BJ (cell line): ENCODE measurements at places on chromosomes 16 and 17.
A peak's percentile ranks its signal among the peaks of the same experiment; 100 is the strongest.

- DNase-seq = no peak
These were observed 13.7 kb downstream of the FOXF1 start for GRCh38 chr16:86524029-86524428.

DNA sequence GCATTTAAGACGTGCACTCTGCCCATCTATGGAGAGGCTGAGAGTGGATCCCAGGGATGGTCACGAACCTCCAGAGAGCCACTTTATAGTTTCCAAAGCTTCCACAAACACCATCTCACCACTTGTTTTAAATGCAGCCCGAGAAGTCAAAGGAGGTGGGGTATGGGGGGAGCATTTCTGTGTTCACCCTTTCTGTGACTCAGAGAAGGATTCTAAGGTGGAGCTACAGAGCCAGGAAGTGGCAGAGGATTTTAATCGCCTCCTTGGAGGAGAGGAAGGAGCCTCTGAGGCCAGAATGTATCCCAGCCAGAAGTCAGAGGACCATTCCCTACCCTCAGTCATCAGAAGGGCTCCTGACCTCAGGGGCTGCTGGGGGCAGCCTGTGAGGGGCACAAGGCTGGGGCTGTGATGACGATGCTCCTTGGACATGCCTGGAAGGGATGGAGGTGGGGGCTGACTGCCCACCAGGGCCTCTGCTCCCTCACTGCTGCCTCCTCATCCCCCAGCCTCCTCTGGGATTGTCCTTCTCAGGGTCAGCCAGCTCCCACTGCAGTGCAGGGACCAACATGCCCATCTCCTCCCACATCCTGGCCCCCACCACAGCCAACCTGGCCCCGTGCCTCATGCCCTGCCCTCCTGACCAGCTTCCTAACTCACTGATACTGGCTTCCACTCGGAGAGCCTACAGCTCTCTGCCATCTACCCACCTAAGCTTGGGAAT lies 2.8 kb downstream of the XYLT2 start:
- DNase-seq = no peak

GRCh38 chr17:3818786-3819185 lies 17.8 kb upstream of the ITGAE start:
- DNase-seq = no peak

- DNase-seq = no peak
These were observed 3.6 kb downstream of the USP7 start for GRCh38 chr16:8959921-8960787.

GRCh38 chr16:80231888-80232287 lies 308.9 kb upstream of the DYNLRB2 start:
- peak; percentile 49 for DNase-seq

DNA sequence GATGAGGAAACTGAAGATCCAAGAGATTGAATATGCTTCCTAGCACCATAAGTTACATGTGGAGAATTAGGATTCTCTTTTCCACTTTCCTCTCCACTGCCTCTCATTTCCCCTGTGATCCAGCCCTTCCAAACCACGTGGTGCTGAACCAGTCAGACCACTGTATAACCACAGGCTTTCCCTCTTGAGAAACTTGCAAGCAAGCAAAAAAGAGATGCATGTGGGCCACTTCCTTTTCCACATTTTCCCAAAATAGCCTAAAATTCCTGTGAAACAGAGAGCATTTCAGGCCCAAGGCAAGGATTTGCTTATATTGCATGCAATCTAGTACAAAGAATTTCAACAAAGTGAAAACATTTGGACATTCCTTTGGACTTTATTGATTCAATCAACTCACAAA lies 59.3 kb upstream of the KSR1 start:
- DNase-seq = peak; percentile 80

- DNase-seq = no peak
These were observed 1.5 kb downstream of the PDF start for GRCh38 chr16:69328854-69329316.

DNA sequence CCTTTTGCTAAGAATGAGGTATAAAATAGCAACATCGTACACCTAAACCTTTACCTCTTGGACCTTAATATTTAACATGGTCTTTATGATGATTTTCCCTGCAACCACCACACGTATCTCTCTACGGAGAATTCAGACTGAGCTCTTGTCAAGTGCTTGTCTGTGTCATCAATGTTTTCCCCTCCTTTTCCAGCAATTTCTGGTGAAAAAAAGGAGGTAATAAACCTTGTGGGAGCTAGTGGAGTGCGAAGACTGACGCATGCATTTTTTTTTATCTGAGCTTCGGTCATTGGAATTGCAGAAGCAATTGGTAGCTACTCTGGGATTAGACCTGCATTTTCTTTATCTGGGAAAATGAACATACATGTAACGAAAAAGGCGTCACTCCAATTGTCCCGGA lies 527.6 kb downstream of the TMEM114 start:
- no peak for DNase-seq

DNA sequence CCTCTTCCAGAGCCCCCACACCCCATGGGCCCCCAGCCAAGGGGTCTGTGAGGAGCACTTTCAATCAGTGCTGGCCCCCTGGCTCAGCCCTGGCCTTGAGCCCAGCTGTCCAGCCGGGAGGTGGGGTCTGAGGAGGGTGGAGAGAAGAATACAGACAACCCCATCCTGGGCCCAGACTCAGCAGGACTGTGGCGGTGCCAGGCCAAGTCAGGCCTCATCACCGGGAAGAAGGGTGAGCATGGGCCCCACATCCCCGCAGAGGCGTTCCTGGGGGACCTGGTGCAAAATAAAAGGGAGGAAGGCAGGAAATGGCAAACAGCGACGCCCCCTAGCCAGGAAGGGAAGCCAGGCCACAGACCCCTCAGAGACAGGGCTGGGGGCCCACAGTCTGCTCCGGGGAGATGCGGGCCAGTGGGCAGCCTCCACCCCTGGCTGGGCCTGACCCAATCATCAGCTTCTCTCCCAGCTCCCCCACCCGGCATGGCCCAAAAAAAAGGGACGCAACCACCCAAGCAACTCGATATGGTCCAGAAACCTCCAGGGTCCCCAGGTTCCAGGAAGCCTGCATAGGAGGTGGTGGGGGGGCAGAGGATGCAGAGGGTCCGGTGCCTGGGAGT lies 20.6 kb downstream of the ZNF423 start:
- DNase-seq = no peak

GRCh38 chr16:4733747-4734062 lies 366 bp downstream of the ANKS3 start:
- no peak for DNase-seq

GRCh38 chr16:8402981-8403843 lies 187.1 kb downstream of the TMEM114 start:
- DNase-seq = no peak

- DNase-seq = no peak
These were observed at the start of gene RPL19 for GRCh38 chr17:39200070-39200879. Gene RPL19, plus strand, starts transcription at chr17:39200283. Its CDS starts 62 bp downstream, at chr17:39200345.

DNA sequence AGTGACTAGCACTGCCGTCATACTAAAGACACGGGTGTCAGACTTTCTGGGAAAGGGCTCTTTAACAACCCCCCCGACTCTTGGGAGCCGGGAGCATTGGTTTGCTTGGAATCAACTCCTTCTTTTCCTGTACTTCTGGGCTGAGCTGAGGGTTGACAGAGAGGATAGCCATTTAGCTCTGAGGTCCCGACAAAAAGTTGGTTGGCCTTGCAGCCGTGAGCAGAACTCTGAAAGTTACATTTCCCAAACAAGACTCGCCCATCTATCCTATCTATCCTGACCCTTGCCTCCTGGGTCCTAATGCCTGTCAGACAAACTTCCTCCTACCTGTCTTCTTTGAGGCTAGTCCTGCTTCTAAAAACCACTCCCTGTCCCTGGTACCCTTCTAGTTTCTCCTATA lies 460.8 kb upstream of the TOM1L1 start:
- DNase-seq = no peak

- DNase-seq = no peak
These were observed 12.2 kb upstream of the CDH5 start for GRCh38 chr16:66354034-66354909.

DNA sequence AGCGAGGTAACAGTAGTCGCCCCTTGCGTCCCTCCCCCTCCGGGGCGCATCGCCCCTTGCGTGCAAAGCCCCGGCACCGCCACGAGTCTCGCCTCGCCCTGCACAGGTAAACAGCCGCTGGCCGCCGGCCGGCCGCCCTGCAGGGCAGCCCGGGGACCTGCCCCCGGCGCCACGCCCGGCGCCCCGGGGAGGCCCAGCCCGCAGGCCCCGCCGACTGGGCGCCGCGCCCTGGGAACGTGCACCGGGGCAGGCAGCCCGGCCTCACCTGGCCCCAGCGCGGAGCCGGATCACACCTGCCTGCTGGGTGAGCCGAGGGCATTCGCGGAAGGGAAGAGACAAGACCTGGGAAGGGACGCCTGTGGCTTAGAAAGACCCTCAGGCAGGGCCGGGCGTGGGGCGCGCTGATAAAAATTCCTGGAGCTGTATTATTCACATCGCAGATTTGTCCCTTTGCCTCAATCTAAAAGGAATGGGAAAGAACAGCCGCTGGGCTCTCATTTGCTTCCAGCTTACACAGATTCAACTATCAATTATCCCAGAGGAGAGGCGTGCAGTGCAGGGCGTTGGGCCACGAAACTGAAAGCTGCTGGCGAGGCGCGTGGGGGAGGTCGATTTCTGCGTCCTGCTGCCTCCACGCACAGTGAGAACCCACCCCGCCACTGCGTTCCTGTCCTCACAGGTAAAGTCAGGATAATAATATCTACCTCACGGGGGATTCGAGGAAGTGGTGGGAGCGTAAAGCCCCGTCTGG lies 451.9 kb downstream of the SLC39A11 start:
- DNase-seq = no peak

DNA sequence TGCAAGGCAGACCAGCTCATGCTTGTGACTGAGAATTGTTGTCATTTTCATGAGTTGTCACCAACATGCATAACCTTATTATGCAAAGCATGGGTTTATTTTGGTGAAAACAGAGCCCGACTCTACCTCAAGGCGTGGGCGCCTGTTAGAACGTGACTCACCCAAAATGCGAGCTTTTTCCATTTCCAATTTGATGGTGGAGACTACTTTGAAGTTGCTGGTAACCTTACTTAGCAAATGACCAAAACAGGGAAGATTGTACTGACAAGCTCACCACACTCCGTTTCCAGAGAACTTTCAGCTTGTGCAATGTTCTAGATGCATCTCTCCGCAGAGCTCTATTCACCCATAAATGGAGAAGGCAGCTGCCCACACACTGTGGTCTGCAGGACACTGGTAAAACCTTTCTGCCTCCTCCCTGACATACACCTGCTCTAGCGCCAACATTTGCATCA lies 284.5 kb downstream of the MAF start:
- DNase-seq = no peak

- no peak for DNase-seq
These were observed 31.2 kb upstream of the NLRP1 start for GRCh38 chr17:5615476-5615875.

DNA sequence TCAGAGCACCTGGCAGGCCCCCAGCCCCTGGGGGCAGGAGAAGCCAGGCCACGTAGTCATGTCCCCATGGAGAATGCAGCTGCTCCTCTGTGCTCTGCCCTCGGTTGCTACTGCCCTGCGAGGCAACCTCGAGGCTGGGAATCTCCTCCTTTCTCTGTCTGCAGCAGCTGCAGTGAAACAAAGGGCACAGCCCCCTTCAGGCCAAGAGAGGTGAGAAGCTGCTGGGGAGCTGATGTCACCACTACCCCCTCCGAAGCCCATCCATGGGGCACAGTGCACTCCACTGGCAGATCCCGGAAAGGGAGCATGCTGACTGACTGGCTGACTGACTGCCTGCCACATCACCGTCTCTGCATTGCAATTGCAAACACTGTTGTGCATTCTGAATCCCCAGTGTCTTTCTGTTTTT lies 103.7 kb downstream of the GRIN2A start:
- DNase-seq = no peak

- DNase-seq = no peak
These were observed 24.3 kb upstream of the ASGR2 start for GRCh38 chr17:7138800-7139381.

DNA sequence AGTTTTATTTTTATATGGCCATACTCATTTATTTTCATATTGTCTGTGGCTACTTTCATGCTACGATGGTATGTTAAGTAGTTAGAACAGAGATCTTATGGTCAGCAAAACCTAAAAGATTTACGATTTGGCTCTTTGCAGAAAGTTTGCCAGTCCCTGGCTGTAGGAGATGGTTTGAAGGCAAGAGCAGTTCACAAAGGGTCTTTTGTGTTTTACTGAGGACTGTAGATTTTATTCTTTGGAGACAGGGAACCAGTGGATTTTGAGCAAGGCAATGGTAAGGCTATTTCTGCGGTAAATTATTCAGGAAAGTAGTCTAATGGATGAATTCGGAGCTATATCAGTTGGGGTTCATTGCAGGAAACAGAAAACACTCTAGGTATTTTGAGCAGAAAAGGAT lies 90.7 kb downstream of the WWP2 start:
- no peak for DNase-seq

GRCh38 chr17:146546-146945 lies 9.2 kb downstream of the SCGB1C2 start:
- no peak for DNase-seq

- no peak for DNase-seq
These were observed 193.6 kb downstream of the CPPED1 start for GRCh38 chr16:12609937-12610699.

DNA sequence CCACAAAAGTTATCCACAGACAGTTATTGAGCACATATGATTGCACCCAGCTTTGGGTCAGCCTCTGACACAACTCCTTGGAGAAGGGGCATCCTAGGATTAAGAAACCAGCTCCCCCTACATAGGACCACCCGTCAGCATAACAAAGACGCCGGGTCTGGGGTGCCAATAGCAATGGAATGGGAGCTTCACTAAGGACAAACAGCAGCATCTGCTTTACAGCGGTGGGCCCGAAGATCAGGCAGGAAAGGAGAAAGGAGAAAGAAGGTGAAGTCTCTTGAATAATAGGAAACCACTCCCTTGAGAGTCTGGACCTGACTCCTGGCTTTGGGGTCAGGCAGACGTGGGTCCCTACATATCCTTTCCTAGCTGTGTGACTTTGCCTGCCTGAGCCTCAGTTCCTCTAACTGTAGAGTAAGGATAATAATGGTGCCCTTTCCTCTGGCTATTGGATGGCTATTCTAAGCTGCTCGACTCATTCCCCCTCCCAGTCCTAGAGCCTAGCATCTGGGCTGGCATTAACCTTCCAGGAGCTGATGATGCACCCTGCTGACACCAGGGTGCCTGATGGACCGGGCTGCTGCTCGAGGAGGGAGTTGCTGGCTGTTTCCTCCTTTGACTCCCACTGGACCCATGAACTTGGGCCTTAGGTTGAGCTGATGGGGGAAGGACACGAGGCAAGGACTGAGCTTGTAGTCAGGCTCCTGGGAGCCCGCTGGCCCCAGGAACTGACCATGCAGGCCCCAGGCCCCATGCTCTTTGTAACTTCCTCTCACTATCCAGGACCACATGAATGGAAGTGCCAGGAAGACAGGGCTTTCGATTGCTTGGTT lies 94.2 kb downstream of the C16orf78 start:
- DNase-seq = no peak
